ENCODE measurements at places on chromosomes 16 and 17.

GRCh38 chr16:683396-684070, 601 bp downstream of the JMJD8 start:
- DNase-seq = no peak

DNA sequence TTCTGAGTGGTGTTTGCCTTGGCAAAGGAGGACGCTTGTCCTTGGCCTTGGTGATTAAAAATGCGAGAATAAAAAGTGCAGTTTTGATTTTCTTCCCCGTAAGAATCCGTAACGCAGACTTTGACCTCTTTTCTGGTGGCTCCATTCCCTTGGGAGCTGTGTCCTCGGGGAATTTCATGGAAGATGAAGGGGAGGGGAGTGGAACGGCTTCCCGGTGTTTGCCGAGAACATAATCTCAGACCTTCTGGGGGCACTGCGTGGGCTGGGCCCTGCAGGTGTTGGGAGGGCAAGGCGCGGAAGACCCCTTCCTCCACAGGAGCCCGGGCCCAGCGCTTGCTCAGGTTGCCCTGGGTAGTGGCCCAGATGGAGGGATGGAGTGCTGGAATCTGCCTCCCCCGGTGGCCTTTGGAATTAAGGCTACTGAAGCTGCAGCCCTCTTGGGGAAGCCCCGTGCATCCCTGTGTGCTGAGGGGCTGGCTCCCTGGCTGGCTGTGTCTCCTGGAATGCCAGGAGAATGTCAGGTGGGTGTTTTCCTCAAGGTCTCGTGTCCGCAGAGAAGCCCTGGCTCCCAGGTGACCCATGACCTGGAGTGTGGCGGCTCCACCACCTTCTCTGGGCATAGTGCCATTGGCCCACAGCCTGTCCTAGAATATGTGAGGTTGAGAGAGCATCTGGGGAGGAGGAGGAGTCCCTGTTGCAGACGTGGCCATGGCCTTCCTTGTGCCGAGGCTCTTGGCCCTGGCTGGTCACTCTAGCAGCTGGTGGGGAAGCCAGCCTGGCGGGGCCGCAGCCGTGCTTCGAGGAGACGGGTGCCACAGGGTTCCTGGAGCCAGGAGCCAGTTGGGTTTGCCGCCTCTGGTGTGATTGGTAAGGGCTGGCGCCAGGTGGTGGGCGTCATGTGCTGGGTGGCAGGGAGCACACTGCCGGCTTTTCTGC, 3.1 kb downstream of the BAIAP2 start:
- no peak for DNase-seq

- no peak for DNase-seq
These were observed 204.9 kb downstream of the AXIN2 start for GRCh38 chr17:65356536-65356935.

DNA sequence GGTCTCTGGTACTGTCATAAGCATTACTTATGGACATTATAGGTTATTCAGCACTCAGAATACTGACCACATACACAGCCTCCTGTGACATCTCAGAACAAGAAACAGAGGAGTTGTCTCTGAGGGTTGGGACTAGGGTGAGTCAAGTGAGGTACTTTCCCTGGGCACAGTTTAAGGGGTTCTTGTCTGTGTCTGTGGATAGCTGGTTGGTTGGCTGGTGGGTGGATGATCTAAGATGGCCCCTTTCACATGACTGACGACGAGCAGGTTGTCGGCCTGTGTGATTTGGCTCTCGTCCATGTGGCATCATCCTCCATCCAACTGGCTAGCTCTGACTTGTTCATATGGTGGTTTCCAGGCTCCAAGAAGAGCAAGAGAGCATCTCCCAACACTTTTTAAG, 163.9 kb downstream of the PRKCB start:
- no peak for DNase-seq

DNA sequence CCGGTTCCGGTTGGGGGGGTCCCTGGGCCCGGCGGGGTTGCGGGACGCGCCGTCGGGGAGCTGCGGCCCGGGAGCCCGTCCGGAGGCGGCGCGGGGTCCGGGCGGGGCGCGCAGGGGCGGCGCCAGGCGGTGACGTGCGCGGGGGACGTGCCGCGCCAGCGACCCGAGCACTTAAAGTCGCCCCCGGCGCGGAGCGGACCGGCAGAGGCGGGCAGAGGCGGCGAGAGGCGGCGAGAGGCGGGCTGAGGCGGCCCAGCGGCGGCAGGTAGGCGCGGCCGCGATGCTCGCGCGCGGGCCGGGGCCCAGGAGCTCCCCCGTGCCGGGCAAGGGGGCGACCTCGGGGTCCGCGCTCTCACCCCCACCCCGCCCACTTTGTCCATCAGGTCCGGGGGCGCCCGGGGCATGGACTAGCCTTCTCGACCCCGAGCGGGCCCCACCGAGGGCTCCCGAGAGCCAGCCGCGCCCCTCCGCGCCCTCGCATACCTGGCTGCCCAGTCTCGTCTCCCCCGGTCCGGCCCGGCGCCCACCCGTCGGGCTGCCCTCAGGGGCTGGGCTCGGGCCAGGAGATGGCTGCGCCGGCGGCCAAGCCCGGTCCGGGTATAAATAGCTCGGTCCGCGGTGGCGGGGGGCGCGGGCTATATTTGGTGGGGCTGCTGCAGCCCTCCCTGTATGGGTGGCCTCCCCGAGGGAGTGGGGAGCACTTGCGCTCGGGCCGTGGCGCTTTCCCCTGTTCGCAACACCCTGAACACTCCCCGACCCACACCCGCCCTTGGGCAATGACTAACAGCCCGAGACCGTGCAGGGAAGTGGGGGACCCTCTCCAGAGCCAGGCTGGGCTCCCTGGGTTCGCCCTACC, at the start of gene SLC16A3:
TSS of gene SLC16A3 (plus strand) at position 201 of the 856 bp plus-strand sequence. CDS start 6,967 bp downstream, outside the sequence.
- no peak for DNase-seq

GRCh38 chr17:53100126-53100525, 722.6 kb upstream of the KIF2B start:
- DNase-seq = no peak

- DNase-seq = no peak
These were observed 1.6 kb upstream of the EFTUD2 start for GRCh38 chr17:44900894-44901293.

DNA sequence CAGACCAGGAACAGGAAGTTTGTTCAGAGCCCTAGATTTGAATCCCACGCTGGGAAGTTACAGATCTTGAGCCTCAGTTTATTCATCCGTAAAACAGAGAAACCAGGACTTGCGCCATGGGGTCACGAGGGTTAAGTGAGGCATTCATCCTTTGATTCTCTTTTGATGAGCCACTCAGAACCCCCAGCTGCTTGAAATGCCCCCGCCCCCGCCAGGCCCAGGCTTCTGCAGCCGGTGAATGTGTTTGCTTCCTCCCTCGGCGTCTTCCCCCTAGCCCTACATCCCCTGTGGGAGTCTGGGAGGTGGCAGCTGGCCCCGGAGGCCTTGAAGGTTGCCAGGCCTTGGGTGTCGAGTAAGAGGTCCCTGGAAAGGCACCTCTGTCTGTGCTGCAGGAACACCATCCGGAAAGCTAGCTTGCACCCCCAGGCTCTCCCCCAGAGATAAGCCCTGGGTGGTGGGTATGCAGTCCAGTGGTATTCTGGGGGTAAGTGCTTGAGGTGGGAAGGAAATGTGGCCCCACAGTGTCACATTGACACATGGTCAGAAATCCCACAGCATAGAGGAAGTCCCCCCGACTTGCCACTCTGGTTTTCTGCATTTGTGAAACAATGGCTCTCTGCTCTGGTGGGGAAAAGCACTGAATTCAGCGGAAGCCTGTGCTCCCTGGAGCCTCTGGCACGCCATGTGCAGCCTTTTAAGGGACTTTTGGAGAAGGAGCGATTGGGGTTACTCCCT, 14.9 kb downstream of the IRF8 start:
- DNase-seq = no peak

DNA sequence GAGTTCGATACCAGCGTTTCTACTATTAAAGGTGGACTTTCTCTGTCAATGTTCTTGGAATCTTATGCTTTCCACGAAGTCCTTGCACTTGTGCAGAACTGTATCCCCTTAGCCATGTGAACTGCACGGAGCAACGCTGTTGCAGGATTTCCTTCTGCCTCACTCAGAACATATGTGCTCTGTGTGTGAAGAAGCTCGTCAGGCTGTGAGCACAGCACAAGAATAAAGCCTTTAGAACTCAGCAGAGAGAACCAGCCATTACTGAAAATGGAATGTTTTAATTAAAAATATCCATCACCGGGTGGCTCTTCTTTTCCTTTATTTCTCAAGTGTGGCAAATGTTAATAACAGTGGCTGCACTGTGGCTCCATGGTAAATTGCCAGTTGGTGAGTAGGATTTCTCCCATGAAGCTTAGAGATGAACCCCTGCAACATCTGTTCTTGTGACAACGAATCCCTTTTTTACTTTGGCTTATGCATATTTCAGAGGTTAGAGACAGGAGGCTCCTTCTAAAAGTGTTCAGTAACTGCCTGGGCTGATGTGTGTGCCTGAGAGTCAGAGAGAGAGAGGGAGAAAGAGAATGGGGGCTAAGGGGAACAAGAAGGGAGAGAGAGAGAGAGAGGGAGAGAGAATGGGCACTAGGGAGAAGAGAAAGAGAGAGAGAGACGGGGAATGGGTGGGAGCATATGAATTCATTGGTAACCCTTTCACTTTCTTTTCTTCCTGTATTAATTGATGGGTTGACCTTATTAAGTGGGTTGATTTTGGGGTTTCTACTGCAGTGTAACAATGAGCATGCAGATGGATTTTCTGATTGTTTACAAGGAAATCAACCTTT, 50.0 kb downstream of the RPTOR start:
- no peak for DNase-seq

GRCh38 chr17:39791111-39791992, 53.6 kb downstream of the GRB7 start:
- no peak for DNase-seq

DNA sequence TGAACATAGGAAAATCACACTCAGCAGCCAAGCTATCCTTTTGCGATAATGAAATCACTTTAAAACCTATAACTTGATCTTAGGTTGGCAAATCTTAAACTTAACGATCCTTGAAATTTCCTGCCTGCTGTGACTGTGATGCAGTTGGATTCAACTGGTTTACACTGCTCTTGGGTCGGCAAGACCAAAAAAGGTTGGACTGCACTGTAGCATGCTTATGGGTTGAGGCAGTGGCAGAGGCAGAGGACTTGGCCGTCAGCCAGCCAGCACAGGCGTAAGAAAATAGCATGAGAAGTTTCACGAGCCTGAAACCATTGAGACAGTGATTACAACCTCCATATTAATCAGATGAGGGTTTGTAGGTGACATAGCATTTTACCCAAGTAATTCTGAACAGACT, 21.4 kb downstream of the WSB1 start:
- DNase-seq = no peak

GRCh38 chr17:75749545-75750389, 15.2 kb downstream of the GALK1 start:
- peak; percentile 48 for DNase-seq

DNA sequence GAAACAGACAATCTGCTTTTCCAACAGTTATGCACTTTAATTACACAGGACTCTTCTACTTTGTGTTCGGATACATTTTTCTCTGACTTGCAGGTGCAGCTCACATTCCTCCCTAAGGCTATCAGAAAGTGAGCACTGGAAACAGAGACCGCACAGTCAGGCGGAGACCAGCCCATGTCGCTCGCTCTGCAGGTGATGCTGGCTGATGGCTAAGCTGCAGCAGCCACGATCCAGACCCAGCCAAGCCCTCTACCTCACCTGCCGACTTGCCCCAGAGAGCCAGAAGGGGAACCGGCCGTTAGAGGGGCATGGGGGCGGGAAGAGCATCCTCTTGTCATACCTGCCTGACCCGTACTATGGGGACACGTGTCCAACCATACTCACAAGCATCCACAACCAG, 33.8 kb downstream of the MAP1LC3B start:
- no peak for DNase-seq

- DNase-seq = no peak
These were observed 949.6 kb upstream of the GOT2 start for GRCh38 chr16:59683709-59684108.

- no peak for DNase-seq
These were observed 63.2 kb downstream of the SHCBP1 start for GRCh38 chr16:46558018-46558417.

Measured in esophagus squamous epithelium (tissue), 5 donors.